ENCODE measurements at places on chromosomes 5 and 9. TPM values are rescaled to one million over a fixed set of nuclear protein-coding genes. Genes with fewer than 3 reads are reported as not detected.

The SHC3 gene
- 7.3 TPM for total RNA-seq

The PLPPR1 gene
- 1.1 TPM for total RNA-seq

The PARP8 gene
- 4.5 TPM for total RNA-seq

The PCDHB5 gene
- total RNA-seq: 2.5 TPM

The LCN15 gene
- not detected for total RNA-seq

The PLEKHG4B gene
- 0.48 TPM for total RNA-seq

The CCDC152 gene
- total RNA-seq: 0.23 TPM

The PTCD2 gene
- total RNA-seq: 9.3 TPM

The N4BP3 gene
- total RNA-seq: 42.8 TPM

The TAF11L7 gene
- total RNA-seq: not detected
